ENCODE measurements at places on chromosomes 2 and 18.

GRCh38 chr2:82837588-82838304 is 1621.3 kb downstream of the SUCLG1 start:
- no peak for DNase-seq

GRCh38 chr2:147636238-147636882 is 208.5 kb upstream of the ACVR2A start:
- no peak for DNase-seq

DNA sequence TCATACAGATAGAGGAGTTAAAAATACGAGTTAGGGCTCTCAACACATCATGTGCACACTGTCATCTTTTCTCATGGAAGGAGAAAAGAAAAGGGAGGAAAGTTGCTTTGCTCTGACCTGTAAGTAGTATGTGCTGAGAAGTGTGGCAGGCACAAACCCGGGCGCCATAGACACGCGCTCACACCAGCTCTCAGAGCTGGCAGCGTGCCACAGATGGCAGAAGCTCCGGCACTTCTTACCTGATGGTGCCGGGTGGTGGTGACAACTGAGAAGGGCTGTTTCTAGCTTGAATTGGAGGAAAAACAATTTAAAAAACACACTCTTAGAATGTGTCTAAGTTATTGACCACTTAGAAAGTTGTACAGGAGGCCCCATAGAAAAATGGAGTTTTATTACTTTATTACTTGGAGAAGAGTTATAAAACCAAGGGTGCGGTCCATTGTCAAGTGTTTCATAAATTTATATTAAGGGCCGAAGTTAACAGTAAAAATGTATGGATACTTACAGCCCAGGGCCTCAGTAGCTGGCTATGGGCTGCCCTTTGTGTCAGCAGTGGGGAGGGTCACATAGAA is 92.2 kb downstream of the DPP4 start:
- DNase-seq, result no peak

DNA sequence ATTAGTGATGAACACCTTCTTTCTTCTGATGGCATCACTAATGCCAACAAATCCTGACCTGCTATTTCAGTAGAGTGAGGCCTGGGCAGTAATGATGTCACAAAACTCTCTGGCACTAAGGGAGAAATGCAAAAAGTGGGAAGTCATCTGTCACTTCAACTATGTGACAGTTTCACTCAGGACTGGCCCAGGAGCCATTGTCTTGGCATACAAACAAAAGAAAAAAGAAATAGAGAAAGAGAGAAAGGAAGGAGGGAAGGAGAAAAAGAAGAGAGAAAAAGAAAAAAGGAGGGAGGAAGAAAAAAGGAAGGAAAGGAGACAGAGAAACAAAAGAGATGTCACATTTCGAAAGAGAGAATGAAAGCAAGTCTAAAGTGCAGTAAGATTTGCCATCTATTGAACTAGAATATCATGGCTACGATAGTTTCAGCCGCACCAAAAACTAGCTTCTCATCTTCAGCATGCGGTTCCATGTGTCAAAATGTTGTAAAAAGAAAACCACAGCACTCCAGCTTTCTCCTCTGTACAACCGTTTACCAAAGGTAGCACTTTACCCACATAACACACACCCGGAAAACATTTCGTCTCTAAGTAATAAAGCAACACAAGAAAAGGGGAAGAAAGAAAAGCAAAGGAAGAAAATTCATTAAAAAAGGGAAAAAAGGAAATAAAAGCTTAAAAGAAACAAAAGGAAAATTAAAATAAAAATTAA is 50.1 kb downstream of the CD226 start:
- DNase-seq, result no peak

GRCh38 chr2:190984595-190984994 is 29.4 kb downstream of the STAT1 start:
- DNase-seq, result no peak

DNA sequence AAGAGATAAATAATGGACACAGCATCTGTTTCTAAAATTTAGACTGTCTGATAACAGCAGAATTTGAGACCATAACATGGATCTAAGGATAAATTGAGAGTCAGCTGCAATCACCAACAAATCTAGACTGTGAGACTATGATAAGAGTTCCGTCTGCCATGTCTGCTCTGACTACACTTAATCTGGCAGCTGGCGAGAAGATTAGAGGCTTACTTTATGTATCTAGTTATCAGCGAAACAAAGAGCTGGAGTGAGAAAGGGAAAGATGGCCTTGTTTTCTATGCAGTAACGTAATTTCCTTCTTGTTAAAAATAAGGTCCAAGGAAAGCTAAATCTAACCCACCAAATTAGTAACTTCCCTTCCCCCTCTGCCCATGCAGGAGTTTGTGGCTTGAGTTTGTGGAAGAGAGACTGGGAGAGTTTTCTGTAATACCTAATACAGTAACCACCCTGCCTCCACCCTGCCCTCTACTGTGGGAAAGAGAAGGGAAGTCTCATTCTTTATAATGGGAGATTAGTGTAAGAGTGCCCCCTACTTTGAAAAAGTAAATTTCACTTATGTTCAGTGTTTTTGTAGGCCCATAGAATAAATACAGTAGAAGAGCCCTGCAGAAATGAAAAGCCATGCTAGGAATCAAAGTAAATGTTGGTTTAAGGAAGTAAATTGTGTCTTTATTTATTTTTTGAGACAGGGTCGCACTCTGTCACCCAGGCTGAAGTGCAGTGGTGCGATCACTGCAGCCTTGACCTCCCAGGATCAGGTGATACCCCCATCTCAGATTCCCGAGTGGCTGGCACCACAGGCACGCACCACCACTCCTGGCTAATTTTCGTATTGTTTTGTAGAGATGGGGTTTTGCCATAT is 27.5 kb downstream of the EML4 start:
- no peak for DNase-seq

Data from stimulated activated CD8-positive, alpha-beta memory T cell treated with anti-CD3 and anti-CD28 coated beads, Interleukin-4, amount 100 ng/mL, for 1 hour (primary cell).